ENCODE measurements at places on chromosomes 2 and 18. TPM values are rescaled to one million over a fixed set of nuclear protein-coding genes. Genes with fewer than 3 reads are reported as not detected.

Gene IFIH1
- 14.7 TPM for total RNA-seq

DNA sequence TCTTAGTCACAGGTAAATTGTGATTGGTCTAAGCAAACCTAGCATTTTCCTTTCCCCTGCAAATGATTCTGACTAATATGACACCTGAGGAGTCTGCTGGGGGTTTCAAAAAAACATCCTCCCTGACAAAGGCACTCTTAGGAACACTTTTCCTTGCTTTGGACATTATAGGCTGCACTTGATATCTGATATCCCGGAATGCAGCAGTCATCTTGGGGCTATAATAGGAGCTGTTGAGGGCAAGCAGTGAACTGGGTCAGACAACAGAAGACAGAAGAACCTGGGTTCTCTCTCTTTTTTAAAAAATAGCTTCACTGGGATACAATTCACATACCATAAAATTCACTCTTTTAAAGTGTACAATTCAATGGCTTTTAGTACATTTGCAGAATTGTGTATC, 229.3 kb downstream of the RAB3GAP1 start:
- no peak for ATAC-seq

Gene NLRC4
- 0.96 TPM for total RNA-seq

DNA sequence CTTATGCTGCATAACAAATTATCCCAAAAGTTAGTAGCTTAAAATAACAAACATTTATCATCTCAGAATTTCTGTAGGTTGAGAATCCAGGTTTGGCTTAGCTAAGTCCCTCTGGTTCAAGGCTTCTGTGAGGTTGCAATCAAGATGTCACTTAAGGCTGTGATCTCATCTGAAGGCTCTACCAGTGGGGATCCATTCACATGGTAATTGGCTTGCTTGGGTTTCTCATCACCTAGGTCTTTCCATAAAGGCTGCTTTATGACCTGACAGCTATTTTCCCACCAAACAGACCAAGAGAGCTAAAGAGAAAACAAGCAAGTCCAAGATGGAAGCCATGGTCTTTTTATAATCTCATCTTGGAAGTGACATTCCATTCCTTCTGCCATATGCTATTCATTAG, 137.3 kb downstream of the DTNA start:
- no peak for ATAC-seq

Gene NOSTRIN
- total RNA-seq = 12.5 TPM

- ATAC-seq = no peak
Measured at GRCh38 chr2:44650796-44651195, 289.0 kb downstream of the CAMKMT start.

DNA sequence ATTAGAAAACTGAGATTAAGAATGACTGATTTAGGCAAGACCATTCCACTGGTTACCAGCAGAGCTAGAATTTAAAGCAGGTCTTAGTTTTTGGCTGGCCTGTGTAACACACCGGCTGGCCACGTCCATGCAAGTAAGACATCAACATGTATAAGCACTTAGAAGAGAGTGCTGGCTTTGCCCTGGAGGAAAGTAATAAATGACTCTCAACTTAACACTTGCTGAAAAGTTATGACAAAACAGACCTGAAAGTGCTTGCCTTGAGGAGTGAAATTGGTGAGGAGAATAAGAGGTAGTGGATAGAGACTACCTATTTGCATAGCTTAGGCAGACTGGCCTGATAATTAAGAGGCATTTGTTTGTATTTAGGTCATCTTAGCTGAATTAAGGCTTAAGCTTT, 165.7 kb upstream of the KCNJ3 start:
- no peak for ATAC-seq

GRCh38 chr2:86204458-86204857, 5.2 kb downstream of the MRPL35 start:
- ATAC-seq = no peak

Gene QPCT
- total RNA-seq = 3.7 TPM
